ENCODE measurements at places on chromosomes 16 and 17. TPM values are rescaled to one million over a fixed set of nuclear protein-coding genes. Genes with fewer than 3 reads are reported as not detected.

Gene MRPL27
- total RNA-seq: 38.7 TPM

Gene FA2H
- 0.41 TPM for total RNA-seq

Gene TLCD2
- total RNA-seq: 0.41 TPM

- DNase-seq: no peak
These were observed 89.3 kb downstream of the SDR42E1 start for GRCh38 chr16:81921843-81922584.

- no peak for DNase-seq
These were observed 53.0 kb downstream of the SF3B3 start for GRCh38 chr16:70576431-70577255.

DNA sequence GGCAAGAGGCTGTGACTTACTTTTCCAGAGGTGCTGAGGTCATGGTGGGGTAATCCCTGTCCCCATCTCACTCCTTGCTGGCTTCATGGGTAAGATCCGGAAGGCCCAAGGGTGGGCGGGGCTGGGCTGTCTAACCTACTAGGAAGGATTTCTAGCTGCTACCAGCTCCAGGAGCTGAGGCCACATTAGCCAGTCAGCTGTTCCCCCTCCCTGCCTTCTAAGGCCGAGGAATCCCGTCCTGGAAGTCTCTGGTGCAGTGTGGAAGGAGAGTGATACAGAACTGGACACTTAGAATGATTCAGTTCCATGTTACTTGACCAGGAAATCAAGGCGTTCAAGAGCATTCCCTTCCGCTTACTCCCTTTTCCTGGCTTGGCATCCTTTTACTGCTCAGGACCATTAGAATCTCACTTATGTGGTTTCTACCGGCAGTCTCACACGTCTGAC lies 8.9 kb downstream of the GNGT2 start:
- DNase-seq: no peak

DNA sequence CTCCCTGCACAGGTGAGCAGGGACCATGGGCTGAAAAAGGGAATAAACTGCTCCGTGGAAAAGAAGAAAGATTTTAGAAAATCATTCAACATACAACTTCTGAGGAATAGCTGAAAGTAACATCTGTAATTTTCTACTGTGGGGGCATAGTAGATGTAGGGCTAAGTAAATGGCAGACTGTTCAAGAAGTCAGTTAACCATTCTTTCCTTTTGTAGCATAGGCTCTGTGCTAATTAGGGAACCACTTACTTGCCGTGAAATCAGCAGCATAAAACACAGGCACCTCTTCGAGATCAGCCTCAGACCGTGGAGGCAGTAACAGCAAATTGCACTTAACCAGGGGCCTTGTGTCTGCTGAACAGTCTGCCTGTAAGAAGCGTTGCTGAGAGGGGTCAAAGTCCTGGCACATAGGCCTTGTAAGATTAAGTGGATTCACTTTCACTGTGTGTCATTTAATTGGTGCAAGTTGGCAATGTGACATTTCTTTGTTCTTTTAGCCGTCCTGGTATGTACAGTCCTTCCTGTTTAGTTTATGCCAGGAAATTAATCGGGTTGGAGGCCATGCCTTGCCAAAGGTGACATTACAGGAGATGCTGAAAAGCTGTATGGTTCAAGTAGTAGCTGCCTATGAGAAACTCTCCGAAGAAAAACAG lies 10.4 kb downstream of the COG1 start:
- no peak for DNase-seq

Gene SAMD14
- total RNA-seq: 21.2 TPM

DNA sequence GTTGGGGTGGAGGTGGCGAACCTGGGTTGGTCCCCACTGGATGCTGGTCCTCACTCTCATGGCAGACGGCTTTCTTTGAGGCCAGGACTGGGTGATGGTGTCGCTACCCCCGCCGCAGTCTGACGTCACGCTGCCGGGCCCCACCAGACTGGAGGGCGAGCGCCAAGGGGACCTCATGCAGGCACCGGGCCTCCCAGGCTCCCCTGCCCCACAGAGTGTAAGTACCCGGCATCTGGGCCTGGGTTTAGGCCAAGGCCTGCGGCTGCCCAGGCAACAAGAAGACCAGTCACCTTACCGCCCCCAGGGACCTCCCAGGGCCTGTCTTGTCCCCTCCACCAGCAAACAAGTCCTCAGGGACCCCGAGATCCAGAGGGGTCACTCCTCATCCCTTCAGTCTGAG lies 17.7 kb downstream of the FOXN1 start:
- no peak for DNase-seq

- no peak for DNase-seq
These were observed 10.1 kb upstream of the SLC25A39 start for GRCh38 chr17:44334727-44335126.

Gene CES5A
- 0.41 TPM for total RNA-seq

Gene ODAD4
- total RNA-seq: 3.3 TPM

GRCh38 chr17:73765824-73766563 lies 121.7 kb upstream of the SDK2 start:
- DNase-seq: peak; percentile 27

Gene SEC14L1
- total RNA-seq: 56.3 TPM

DNA sequence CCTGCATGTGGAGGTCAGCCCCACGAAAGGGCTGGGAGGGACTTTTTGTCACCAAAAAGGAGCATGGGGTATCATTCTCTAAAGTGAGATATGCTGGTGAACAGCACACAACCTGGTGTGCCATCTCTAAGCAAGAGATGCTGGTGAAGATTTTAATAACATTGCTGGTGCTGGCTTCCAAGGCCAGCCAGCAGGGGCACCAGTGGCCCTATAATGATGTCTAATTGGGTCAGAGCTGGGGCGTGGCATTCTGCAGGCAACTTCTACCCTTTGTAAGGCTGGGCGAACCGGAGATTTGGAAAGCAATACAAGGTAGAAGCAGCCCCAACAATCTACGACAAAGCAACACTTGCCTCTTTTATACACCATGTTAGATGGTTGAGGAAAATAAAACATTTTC lies 16.8 kb downstream of the SDR42E1 start:
- DNase-seq: no peak

Gene KRTAP16-1
- total RNA-seq: not detected

- DNase-seq: no peak
These were observed 18.9 kb downstream of the ADAM11 start for GRCh38 chr17:44777394-44778348.

GRCh38 chr17:76107509-76107908 lies 3.9 kb upstream of the EXOC7 start:
- DNase-seq: no peak

DNA sequence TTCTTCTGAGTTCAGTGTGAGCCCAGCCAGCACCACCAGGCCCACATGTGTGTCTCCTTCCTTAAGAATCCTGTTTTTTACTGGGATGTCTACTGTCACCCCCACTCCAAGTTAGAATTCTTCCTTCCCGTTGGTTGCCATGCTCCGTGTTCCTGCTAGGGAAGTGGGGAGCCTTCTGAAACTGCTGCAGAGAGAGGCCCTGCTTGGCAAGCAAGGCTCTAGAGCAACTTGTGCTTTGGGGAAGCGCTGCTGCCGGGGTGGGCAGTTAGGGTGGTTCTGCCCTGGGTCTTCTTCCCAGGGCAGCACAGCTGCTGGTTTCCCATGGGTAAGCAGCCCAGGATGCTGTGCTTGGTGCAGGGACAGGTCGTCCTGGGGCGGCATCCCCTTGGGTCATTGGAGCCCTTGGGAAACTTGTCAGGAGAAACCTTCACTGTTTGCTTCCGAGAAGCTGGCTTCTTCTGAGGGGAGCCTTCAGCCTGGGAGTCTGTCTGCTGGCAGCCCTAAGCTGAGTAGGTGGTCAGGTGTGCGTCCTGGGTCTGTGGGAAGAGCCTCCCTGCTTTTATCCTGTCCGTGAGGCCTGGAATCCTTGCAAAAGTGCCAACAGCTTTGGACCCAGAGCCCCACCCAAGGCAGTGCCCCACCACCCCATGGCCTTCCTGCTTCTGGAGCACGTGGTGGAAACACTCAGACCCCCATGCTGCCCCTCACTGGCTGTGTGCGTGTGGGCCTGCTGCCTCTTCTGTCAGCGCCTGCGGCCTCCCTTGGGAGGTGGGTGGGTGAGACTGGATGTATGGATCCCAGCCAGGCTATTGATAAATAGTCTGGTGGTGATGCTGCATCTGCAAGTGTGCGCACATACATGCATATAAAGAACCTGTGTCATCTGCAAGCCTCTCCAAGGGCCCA lies 71.8 kb downstream of the PLD6 start:
- DNase-seq: no peak

DNA sequence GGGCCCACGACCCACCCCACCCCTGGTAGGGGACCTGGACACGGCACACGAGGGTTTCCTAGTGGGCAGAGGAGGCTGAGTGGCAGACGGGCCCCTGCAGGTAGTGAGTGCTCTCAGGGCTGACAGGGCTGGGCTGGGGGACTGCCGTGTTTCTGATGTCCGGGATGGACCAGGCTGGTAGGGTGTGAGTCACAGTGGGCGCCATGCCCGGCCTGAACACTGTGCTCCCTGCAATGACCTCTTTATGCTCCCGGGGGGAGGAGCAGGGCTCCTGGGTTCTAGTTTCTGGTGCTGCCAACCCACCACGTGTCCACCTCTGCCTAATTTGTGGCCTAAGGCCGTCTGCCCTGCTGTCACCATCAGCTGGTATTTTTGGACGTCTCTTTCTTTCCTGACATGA lies 26.3 kb downstream of the ARHGAP23 start:
- DNase-seq: peak; percentile 90

- no peak for DNase-seq
These were observed 21.6 kb upstream of the SCNN1B start for GRCh38 chr16:23280483-23280967.

- DNase-seq: no peak
These were observed 45.8 kb upstream of the NOS2 start for GRCh38 chr17:27846042-27846655.

Gene ZNF423
- 7.3 TPM for total RNA-seq

Gene KRTAP4-1
- total RNA-seq: not detected

DNA sequence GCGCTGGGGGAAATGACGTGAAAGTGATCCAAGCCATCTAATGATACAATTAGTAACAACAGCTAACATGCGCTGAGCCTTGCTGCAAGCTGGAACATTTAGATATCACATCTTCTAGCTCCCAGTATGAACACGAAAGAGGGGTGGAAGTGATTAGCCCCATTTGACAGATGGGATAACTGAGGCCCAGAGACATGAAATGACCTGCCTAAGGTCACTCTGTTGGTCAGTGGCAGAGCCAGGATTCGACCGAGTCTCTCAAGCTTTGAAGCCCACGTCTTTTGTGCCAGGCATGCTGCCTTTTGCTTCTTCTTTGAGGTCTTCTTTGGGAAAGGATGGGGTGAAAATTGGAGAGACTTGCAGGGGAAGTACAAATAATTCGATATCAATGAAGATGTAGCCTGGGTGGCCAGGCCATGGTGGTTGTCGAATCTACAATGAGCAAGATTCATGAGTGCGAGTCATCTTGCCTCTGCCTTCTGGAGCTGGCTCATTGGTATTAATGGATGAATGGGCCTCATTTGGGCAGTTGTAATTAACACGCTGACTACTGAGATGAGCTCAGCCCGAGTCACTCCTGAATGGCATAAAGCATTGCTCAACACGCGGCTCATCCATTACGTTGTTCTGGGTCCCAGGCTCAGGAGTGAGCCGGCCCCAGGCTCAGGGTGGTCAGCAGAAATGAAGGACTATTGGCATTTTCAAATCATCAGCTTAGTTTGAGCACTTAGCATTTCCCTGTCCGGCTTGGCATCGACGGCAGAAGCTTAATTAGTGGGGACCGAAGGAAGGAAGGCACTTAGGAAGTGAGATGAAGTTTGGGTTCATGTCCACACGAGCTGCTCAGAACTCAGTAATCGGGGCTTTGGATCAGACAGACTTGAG lies 28.0 kb upstream of the GPRC5B start:
- DNase-seq: no peak

DNA sequence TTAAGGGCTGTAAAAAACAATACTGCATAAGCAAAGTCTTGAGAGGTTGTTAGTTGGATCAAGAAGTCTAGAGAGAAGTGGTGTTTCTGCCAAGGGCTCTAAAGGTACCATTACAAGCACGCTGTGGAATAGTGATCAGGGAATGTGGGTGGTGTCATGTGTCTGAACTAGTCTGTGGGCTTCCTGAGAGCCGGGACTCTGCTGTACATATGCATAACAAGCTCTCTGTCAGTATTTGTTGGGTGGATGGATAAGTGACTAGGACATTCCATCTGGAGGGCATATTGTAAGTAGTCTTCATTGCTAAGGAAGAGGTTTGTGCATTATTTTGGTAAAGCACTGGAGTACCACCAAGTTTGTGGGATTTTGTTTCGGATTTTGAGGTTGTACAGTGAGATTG lies 209.5 kb downstream of the LGALS9B start:
- DNase-seq: no peak

DNA sequence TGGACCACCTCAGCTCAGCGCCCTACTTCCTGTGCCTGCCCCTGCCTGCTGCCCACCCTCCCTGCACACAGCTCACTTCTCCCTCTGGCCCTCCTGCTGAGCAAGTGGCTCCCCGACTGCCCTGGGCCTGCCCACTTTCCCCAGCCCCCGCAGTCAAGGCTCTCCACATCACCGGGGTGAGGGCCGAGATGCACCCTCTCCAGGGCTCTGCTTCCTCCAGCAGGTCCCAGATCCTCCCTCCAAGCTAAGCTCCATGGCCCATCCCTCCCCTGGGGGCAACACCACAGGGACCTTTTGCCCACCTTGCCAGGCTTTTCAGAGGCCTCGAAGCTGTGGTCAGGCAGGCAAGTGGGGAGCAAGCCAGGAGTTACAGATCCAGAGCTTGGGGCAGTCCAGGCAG lies 820.2 kb downstream of the KCNJ18 start:
- DNase-seq: no peak

- no peak for DNase-seq
These were observed 271.4 kb downstream of the MAF start for GRCh38 chr16:79329166-79329521.

- no peak for DNase-seq
These were observed 15.9 kb downstream of the LLGL1 start for GRCh38 chr17:18241229-18241871.

DNA sequence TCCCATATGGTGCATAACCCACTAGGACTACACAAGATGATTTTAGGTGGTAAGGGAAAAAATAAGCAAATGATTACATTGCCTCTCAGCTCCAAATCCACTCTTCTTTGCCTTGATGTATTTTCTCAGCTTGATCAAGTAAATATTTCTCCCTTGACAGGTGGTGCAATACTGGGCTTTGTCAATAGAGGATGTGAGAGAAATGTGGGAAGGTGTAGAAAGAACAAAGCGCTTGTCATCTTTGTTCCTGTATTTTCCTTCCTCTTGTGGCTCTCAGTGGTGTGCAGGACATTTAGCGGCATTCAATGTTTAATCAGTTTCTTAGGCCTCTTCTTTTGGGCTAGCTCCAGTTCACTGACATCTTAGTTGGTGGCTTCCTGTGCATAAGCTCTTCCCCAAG lies 1165.8 kb upstream of the GOT2 start:
- no peak for DNase-seq

GRCh38 chr17:28982131-28982793 lies 23.6 kb downstream of the SEZ6 start:
- DNase-seq: no peak

Gene SLC46A1
- total RNA-seq: 12.2 TPM

DNA sequence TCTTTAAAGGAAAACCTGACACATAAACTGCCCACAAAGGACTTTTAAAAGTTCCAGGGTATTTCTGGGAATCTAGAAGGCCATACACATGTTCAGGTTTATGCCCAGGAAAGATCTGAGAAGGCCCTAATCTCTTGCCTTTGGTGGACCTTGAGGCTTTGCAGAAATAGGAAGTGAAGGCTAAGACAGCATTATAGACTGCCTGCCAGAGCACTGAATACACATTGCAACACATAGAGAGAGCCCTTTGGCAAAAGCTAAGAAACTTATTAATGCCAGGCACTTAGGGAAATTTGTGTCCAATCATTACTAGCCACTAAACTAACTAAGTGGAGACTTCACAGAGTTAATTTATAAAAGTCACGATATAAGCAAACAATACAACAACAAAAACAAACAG lies 70.4 kb downstream of the MMD start:
- no peak for DNase-seq
